ENCODE measurements at places on chromosomes 1 and 21. TPM values are rescaled to one million over a fixed set of nuclear protein-coding genes. Genes with fewer than 3 reads are reported as not detected.

TBX19 gene
- 0.68 TPM for total RNA-seq

TMEM125 gene
- 15.4 TPM for total RNA-seq

SPRR2G gene
- not detected for total RNA-seq

PLEKHG5 gene
- total RNA-seq: 44.1 TPM

MFSD2A gene
- 32.3 TPM for total RNA-seq

CA6 gene
- not detected for total RNA-seq

FAM72B gene
- total RNA-seq: under 0.01 TPM

NUDT4B gene
- total RNA-seq: 13.5 TPM

F3 gene
- total RNA-seq: 460 TPM

GUCA2B gene
- not detected for total RNA-seq
